ENCODE measurements at places on chromosomes 3 and 15. TPM values are rescaled to one million over a fixed set of nuclear protein-coding genes. Genes with fewer than 3 reads are reported as not detected.

The NEK11 gene
- total RNA-seq = 7.0 TPM

DNA sequence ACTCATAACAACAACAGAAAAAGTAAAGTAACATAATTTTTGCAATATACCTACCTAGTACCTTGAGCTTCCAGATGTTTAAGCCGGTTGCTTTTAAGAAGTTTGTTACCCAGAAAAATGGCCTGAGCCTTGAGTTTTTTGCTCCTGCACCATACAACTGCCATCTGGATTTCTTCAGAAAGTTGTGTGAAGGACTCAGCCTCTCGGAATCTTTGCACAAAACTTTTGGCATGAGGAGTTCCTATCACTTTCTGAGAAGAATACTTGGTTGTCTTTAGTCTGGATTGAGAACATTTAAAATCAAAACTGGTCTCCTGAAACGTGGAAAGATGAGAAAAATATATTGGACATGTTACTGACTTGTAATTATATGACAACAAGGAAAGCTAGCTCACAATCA is 17.3 kb downstream of the GTPBP8 start:
- no peak overlapping the region for H3K4me3 ChIP-seq
- no peak overlapping the region for H3K27ac ChIP-seq
- H3K27me3 ChIP-seq = no peaks in the 10 kb centered on the region
- no peaks in the 10 kb centered on the region for H3K4me1 ChIP-seq
- H3K36me3 ChIP-seq = no peaks in the 10 kb centered on the region

- no peaks in the 10 kb centered on the region for H3K4me1 ChIP-seq
- H3K27me3 ChIP-seq = peaks cover 5% of the 10 kb centered on the region
- H3K4me3 ChIP-seq = no peak overlapping the region
- no peak overlapping the region for H3K27ac ChIP-seq
These were observed 48.9 kb downstream of the GRK7 start for GRCh38 chr3:141812084-141812483.

GRCh38 chr15:82679626-82680199 is 30.0 kb downstream of the AP3B2 start:
- no peak overlapping the region for H3K27ac ChIP-seq
- H3K36me3 ChIP-seq = no peaks in the 10 kb centered on the region
- peaks cover 38% of the 10 kb centered on the region for H3K27me3 ChIP-seq
- no peaks in the 10 kb centered on the region for H3K4me1 ChIP-seq

DNA sequence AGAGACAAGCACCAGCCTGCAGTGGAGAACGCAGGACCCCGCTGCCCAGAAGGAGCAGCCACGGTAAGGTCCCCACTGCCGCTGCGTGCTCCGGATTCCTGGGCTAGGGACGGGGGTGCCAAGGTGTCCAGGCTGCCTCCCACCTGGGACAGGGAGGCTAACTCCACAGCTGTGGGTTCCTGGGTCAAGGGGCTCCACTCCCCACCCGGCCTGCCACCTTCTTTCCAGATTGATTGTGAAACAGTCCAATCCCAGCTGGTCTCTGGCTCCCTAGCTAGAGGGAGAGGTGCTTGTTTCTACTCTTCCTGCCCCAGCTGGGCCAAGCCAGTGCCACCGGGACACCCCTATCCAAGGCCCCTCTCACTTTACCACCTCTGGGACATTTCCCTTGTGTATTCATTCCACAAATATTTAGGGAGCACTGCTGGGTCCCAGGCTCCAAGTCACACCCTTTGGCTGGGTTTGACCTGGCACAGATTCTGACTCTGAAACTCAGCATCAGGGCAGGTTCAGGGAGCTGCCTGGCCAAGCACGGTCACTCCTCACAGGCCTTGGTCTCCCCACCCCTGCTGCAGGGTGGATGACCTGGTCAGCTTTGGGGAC is 1.9 kb downstream of the PAK6 start:
- H3K4me3 ChIP-seq = no peak overlapping the region
- H3K27me3 ChIP-seq = no peaks in the 10 kb centered on the region
- H3K4me1 ChIP-seq = peaks cover 9% of the 10 kb centered on the region
- no peaks in the 10 kb centered on the region for H3K36me3 ChIP-seq

DNA sequence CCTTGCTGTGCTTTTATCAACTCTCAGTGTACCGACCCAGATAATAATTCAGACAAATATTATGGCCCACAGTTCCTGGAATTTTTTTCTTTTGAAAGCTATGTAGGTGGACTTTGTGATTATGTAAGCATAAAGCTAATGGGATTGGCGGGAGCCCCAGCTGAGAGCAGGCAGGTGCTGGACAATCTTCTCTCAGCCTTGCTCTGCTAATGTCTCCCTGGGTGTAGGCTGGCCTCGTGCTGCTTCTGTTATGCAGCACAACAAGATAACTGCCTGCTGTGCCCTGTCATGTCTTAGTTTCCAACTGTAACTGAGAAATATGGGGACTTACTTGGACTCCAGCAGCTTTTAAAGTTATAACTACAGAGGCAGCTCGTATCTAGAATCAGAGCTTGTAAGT is 415.0 kb downstream of the PDCD6IP start:
- H3K4me3 ChIP-seq = no peak overlapping the region
- peaks cover 14% of the 10 kb centered on the region for H3K4me1 ChIP-seq
- H3K27ac ChIP-seq = no peak overlapping the region
- no peaks in the 10 kb centered on the region for H3K27me3 ChIP-seq
- DNase-seq = no peak
